ENCODE measurements at places on chromosomes 7 and 10.

- DNase-seq, result no peak
Measured at GRCh38 chr10:94186722-94187121, 176.0 kb downstream of the NOC3L start.

- no peak for DNase-seq
Measured at GRCh38 chr7:146728611-146729010, 612.0 kb downstream of the CNTNAP2 start.

DNA sequence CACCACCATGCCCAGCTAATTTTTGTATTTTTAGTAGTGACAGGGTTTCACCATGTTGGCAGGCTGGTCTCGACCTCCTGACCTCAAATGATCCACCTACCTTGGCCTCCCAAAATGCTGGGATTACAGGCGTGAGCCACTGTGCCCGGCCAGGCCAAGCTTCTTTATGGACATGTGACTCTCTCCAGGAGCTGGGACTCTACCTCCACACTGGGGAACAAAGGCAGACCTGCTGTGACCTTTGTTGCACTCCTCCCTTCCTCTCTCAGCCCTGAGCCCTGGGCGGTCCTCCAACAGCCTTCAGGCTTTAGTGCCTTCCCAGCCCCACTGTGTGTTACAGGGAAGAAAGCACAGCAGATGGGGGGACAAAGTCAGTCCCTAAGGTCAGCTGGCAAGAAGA, 55.0 kb upstream of the DUSP5 start:
- no peak for DNase-seq

- DNase-seq, result no peak
Measured at GRCh38 chr7:92708111-92709042, 118.2 kb upstream of the FAM133B start.

- DNase-seq, result peak; percentile 83
Measured at GRCh38 chr10:85863301-85864172, 503.1 kb downstream of the GRID1 start.

DNA sequence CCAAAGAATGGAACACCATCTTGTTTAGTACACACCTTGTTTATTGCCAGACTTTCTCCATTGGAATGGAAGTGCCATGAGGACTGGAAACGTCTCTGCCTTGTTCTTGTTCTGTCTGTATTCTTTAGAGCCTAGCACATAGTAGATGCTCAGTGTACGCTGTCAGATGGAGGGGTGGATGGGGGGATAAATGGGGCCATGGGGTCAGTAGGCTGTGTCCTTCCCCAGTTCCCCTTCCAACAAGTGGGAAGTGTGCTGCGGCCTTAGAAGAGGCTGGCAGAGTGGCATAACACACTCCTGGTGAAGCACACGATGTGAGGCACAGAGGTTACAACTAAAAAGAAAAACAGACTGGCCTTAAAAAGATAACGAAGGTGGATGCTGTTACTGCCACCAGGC, 61.9 kb downstream of the TMEM209 start:
- no peak for DNase-seq

DNA sequence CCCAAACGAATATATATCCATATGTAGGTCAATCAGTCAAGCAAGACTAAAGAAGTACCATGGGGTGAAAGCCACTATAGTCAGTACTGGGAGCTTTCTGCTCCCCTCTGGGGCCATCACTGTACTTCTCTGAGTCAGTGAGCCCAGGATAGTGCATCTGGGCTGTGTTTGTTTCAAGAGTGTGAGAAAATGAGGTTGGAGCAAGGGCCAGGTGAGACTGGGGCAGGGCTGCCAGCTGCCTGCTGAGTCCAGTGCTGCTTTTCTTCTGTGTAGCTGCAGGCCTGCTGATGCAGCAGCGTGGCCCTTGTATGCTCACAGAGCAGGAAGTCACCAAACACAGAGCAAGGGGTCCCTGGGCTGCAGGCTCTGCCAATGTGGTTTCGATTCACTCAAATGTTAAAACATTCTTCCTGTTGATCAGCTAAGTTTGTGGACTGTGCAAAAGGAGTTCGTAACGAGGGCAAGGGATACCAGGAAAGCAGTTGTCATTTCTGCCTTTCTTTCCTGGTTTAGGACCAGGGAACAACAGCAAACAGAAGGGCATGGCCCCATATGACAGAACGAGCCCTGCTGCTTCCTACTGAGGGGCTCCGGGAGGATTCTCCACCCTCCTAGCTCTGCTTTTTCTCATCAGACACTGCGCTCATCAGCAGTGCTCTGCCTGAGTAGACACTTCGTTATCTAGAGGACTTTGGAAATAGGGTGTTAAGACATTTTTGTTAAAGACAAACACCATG, 65.4 kb upstream of the TNS3 start:
- no peak for DNase-seq

GRCh38 chr7:134200970-134201369, 73.8 kb downstream of the LRGUK start:
- no peak for DNase-seq

DNA sequence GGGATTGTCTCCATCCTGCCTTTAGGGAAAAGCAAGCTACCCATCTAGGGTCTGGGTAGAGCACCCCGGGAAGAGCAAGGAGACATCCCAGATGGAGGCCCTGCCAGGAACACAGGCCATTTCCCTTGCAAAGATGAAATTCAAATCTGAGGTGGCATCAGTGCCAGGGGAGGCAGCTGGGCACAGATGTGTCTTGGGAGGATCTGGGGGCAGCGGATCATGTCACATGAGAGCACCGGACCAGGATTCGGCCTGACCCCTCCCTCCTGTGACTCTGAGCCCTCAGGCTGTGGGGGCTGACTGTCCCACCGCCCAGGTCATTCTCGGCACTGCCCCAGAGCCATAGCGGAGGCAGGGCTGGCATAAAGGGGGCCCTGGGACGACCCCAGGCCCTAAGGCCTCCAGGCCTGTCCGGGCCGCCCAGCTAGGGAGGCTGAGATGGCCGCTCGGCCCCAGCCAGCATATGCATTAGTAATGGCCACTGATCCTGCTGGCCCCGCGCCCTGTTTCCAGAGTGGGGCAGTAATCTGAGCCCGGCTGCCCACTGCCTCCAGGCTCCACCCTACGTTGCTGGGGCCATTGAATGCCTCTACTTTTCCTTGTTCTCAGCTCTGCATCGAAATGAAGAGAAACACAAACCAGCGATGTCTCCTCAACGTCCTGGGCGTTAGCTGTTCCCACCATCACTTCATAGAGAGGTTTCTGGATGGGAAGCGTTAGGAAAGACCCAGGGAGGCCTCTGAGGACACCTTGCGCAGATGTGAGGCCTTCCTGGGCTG, 148.5 kb downstream of the UBE2H start:
- no peak for DNase-seq

DNA sequence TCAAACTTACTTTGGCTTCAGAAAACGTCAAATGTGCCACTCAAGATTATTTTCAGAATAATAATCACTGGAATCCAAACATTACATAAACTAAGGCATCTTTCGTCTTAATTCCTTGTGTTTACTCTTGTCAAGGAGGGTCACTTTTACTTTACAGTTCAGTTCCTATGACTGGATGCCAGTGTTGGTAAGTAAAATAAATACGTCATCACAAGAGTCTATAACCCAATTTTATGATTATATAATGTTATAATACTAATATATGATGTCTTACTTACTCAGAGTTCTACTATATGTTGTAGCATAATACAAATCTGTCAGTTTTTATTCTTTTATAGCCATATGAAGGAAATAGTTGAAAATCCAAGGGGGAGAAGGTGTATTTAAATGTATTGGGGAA, 123.8 kb downstream of the GPR85 start:
- no peak for DNase-seq

DNA sequence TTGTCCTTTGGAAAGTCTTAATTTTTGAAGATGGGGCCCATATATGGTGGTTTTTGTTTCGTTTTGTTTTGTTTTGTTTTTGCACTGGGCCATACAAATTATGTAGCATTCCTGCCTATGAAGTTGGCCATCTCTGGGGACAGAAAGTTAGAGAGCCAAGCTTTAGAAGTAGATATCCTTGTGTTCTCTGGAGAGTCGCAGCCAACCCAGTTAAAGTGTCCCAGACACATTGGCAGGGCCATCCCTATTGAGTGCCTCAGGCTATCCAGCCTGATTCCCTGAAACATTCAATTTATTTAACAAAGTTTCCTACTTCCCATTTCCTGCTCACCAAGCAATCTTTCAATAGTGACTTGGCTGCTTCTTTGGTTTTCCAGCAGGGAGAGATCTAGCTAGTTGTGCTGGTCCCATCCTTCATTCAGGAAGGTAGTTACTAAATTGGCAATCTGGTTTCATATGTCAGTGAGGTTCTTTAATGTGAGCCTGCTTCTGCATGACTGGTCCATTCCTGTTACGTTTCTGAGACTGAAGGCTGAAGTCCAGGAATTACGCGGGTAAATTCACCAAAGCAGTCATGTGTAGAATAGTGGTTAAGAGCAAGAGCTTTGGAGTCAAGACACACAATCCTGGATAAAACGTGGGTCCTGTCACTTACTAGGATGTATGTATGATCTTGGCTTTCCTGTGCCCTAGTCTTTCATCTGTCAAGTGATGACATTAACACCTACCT, 49.3 kb upstream of the HBP1 start:
- no peak for DNase-seq

DNA sequence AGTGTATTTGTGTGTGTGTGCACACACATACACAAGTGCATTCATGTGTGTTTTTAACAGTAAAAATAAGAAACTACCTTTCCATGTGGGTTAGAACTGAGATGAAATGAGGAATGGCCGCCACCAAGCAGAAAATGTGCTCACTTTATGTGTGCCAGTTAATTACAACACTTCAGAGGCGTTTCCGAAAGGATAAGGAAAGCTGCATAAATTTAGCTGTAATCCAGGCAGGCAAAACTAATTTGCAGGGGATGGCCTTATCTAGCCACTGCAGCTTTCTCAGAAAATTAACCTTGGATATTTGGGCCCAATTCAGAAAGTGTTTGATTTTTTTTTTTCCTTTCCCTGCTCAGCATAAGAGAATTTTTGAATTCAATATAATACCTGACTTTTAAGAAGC, 328.8 kb upstream of the PHF14 start:
- no peak for DNase-seq

DNA sequence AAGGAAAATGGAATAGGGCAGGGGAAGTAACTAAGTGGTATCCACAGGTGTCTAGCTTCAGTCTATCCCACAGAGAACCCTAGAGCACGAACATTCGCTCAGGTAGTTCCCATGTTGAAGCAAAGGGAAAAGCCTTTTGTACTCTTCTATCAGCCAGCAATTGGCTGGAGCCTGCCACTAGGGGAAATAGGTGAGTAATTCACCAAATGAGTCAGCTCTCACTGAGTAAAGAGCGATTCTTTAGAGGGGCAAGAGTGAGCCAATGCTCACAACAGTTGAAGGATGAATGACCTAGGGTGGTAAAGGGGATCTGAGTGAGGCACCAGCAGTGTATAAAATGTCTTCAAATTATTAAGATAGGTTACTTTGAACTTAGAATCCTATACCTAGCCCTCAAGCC, 94.1 kb upstream of the ZNF800 start:
- peak; percentile 4 for DNase-seq

- no peak for DNase-seq
Measured at GRCh38 chr7:115693779-115694178, 336.8 kb downstream of the TFEC start.

- no peak for DNase-seq
Measured at GRCh38 chr10:96082748-96083147, 39.4 kb downstream of the CCNJ start.

- DNase-seq, result no peak
Measured at GRCh38 chr7:122726881-122727280, 24.2 kb upstream of the RNF148 start.

DNA sequence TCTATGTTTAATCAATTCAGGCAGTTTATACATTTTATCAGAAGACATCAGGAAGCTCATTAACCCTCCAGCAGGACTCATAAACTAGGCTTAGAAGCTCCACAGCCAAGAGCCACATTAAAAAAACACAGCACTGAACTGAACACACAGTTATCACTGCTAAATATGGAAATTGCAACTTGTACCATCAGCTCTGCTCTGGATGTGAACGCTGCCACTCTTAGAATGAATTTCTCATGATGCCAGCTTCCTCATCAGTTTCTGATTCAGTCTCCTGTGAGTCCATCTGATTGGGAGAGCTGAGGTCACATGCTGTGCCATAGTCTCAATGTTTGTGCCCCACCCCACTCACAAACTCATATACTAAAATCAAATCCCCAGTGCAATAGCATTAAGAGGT, 17.1 kb upstream of the ING3 start:
- no peak for DNase-seq

GRCh38 chr7:80830584-80831285, 88.1 kb downstream of the SEMA3C start:
- DNase-seq, result peak; percentile 29

- peak; percentile 49 for DNase-seq
Measured at GRCh38 chr7:17369691-17370426, 71.4 kb downstream of the AHR start.

DNA sequence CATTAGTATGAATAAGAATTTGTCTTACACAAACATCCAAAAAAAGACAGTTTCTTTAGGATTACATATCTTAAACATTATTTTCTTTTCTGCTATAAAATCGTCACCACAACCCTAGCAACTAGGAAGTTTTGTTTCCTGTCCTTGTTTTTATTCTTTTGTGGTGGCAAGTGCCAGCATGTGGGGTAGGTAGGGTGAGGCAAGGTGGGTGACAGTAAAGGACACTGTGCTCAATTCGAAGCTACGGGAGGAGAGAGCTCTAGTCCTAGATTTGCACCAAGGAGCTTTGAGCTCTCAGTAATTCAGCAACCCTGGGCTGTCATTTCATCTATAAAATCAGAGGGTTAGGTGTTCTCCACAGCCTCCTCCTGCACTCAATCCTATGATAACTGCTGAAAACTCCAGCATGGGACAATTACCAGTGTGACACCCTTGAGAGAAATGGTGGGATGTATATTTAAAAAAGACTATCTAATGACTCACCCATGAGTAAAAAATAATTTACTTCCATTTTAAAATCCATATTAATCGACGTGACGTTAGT, 187.1 kb downstream of the FAM107B start:
- no peak for DNase-seq

DNA sequence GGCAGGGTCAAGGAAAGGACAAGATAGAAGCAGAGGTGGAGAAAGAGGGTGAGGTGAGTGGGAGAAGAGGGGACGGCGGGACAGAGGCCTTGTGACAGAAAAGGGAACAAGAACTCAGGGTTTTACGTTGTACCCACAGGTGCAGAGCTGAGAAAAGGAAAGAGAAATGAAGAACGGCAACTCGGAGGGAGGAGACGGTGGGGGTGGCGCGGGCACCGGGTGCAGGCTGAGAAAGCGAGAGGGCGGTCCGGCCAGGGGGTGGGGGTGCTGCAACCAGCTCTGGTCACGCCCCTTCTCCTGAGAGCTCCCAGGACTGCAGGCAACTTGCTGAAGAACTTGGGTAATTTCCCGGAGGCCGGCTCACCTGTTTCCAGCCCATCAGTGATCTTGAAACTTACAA, 65.3 kb downstream of the CARD11 start:
- DNase-seq, result no peak

- DNase-seq, result no peak
Measured at GRCh38 chr7:33906697-33907096, 1.4 kb downstream of the BMPER start.

Data from A172 (cell line).